ENCODE measurements at places on chromosomes 2 and 18.
A peak's percentile ranks its signal among the peaks of the same experiment; 100 is the strongest.

DNA sequence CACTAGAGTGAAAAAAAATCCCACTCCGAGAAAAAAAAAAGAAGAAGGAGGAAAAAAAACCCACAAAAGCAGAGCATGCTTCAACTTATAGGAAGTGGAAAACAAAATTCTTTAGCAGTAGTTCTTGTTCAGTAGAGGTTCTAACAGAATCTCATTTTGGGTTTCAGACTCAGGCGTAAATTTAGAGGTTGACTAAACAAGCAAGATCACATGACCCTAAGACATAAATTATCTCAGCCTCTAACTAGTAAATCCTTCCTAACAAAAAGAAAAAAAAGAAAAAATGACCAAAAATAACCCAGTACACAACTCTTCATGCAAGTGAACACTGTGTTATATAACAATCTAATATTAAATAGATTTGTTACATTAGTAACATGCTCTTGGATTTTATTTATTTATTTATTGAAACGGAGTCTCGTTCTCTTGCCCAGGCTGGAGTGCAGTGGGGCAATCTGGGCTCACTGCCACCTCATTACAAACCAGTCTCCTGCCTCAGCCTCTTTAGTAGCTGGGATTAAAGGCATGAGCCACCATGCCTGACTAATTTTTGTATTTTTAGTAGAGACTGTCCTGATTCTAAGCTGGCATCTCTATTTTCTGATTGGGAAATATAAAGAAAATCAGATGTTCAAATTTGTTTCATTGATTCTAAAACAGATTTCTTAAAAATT, 35.4 kb downstream of the PPP4R3B start:
- peak; percentile 49 for DNase-seq

DNA sequence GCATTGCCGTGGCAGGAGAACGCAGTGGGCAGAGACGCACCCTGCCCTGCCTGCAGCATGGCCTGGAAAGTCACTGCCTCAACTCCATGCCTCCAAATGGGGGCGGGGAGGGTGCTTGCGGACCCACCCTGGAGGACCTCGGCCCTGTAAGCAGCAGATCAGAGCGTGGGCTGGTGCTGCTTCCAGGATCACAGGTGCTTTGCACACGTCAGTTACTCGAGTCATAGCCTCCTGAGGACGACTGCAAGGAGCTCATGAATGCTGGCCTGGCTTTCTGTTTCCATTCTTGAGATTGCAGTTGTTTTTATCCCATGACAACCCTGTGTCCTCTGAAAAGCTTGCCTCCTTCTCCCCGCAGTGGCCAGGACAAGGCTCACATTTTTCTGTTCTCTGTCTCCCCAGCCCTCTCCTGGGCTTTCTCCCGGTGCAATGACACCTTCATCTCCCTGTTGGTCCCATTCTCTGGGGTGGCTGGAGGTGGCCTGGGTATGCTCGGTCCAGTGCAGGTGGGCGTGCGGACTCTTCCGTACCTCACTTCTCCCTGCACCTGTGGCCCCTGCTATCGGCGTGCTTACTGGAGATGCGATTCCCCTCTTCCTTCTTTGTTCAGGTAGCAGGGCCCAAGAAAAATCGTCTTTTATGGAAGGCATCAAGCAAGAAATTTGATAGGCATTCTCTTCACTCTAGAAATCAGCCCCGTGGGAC, 208.0 kb downstream of the GBX2 start:
- DNase-seq = no peak

- no peak for DNase-seq
These were observed 158.0 kb downstream of the INHBB start for GRCh38 chr2:120503793-120504571.

DNA sequence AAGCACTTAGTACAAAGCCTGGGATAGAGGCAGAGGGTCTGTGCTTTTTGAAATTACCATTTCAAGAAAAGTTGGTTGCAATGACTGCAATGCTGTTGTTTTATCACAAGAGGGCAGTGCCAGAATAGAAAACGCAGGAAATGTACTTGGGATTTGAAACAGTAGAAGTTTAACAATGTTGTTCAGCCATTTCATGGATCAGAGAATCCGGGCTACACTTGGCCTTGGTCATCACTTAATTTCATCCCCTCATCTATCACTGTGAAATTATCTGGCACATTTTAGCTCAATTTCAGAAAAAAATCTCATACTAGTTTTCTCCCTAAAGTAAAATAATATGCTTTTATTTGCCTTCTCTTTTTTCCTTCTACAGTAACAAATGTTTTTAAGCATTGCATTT, 70.8 kb downstream of the RAPGEF4 start:
- DNase-seq = no peak

DNA sequence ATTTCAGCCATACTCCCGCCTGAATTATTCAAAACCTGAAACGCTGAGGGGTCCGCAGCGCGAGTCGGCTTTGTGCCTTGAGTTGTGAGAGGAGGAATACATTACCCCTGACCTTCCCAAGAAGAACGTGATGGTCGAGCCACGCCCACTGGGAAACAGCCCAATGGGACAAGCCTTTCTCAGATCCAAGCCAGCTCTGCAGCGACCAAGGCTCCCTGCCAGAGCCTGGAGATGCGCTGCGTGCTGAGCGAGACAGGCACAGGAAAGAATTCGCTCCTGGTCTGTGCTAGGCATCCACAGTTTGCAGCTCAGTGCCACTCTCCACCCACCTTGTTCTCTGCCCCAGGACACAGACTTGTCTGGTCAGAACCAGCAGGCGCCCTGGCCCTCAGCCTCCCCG, 74.1 kb upstream of the GLI2 start:
- DNase-seq = no peak

DNA sequence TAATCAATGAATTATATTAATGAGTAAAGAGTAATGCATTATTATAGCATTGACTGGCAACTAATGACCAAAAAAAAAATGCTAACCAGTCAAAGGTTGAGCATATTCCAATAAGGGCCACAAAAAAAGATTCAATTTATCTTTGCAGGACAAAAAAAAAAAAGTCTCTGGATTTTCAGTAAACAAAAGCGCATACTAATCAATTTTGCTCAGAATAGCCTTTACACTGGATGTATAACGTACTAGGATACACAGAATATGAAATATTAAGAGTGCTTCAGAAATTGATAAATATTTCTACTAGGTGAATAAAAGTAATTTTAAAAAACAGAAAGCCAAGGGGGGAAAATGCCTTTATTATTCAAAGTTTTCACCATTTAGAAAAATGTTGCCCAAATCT, 74.4 kb downstream of the NBAS start:
- no peak for DNase-seq

- DNase-seq = no peak
These were observed 94.0 kb downstream of the MYCN start for GRCh38 chr2:16034151-16034974.

- no peak for DNase-seq
These were observed 1.6 kb upstream of the ALKAL2 start for GRCh38 chr2:289362-290089.

GRCh38 chr2:198383392-198383791, 579.0 kb downstream of the PLCL1 start:
- peak; percentile 54 for DNase-seq

- peak; percentile 22 for DNase-seq
These were observed 986.7 kb upstream of the CDH2 start for GRCh38 chr18:29163596-29163995.

DNA sequence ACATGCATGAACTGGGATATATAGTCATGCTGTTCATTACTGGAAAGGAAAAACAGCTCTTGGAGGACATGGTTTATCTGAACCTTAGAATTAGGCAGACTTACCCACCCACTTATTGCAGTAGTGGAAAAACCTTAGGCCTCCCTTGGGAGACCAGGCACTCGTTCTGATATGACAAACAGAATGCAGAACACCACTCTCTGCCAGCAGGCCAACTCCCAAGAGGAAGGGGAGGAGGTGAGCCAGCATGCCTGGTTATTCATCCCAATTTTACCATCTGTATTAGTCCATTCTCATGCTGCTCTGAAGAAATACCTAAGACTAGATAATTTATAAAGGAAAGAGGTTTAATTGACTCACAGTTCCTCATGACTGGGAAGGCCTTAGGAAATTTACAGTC, 17.5 kb downstream of the C18orf63 start:
- DNase-seq = no peak

DNA sequence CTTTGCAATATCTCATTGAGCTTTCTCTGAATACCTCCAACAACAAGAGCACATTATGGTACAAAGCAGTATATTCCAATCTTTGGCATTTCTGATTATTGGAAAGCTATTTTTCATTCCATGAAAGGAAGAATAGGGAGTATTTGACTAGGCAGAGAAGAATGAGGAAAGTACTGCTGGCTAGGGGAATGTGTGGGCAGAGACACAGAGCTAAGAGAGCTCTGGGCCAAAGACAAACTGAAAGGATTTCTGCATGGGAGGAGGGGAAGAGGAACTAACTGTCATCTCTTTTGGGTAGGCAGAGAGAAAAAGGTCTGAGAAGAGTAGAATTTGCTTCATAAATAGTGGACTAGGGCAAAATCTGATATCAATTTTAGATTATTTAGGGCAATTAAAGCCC, 150.8 kb downstream of the CCDC85A start:
- DNase-seq = peak; percentile 31

DNA sequence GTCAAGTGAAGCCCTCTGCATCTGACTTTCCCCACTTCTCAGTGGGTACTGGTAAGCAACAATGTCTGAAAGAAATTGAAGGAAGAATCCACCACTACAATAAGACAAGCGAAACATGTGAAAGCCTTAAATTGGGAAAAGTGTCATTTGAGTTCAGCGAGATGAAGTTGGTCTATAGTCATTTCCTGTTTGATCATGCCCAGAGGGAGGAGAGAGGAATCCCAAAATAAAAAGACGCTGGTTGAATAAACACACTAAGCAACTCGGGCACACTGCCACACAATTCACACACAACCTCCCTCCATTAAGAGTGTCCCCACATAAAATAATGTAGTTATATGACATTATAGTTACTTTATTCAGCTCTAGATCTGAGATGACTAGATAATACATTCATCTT, 166.1 kb downstream of the CBLN2 start:
- no peak for DNase-seq

- no peak for DNase-seq
These were observed 352.7 kb upstream of the CDH2 start for GRCh38 chr18:28529644-28530043.

DNA sequence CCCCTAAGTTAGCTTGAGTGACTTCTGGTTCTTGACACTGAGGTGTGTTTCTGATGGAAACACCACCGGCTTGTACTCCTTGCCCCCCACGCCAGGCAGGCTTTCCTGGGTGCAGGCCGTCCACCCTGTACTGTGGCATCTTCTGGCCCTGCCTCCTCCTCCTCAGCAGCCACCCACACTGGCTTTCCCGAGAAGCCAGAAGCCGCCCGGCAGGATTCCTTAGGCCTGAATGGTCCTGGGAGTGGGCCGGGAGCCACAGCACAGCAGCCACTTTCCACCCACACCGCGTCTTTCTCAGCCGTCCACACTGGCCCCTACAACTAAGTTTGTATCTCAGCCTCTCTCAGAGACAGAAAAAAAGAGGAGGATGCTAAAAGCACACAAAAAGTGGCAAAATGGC, 2.1 kb upstream of the HSBP1L1 start:
- peak; percentile 40 for DNase-seq

GRCh38 chr2:9630117-9630735, 571 bp downstream of the YWHAQ start:
- DNase-seq = no peak

DNA sequence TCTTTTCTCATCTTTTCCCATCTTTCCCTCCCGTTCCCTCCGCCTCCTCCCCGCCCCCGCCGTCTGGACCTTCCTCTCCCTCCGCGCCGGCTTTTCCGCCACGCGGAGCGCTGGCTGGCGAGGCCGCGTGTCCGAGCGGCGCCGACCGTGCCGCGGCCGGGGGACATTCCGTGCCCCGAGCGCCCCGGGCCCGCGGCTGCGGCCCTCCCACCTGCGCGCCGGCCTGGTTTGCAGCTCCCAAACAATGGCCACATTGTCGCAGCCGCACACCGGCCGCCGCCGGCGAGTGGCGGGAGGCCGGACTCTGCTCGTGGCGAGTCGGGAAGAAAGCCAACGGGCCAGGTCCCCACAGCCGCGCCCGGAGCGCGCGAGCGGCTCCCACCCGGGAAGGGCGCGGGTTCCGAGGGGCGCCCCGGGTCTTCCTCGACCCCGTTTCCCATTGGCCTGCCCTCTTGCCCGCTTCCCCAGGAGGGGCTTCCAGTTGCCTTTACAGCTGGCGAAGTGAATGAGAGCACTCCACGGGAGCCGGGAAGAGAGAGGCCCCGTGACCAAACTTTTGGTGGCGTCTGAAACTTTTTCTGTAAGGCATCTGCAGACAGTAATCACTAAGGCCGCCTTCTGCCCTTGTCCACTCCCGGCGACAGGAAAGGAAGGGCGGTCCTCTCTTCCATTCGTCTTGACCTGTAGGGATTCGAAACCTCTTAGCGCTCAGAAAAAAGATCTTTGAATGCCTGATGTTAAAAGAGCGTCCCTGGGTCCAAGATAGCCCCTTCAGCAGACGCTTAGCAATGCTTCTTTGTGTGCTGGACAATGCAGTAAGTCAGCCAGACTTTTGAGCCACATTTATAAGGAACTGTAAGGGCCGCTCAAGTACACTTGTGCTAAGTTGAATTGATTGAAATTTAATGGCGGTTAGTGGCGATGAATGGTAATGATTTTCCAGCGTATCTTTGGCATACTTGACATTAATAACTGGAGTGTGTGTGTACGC, 6.2 kb downstream of the GLI2 start:
- no peak for DNase-seq

DNA sequence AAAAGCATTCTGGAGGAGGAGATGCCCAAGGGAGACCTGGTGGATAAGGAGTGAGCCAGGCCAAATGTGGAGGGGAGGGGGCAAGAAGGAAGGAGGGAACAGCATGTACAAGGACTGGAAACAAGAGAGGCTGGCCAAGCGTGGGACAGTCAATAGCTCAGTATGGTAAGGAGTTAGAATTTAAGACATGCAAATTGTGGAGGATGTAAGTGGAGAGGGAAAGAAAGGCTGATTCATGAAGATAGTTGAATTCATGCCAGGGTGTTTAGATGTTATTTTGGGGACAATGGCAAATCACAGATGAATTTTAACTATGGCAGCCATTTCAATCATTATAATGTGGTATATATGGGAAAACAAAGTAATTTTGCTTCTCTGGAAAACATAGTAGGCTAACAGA, 462.3 kb downstream of the MEIS1 start:
- peak; percentile 13 for DNase-seq

DNA sequence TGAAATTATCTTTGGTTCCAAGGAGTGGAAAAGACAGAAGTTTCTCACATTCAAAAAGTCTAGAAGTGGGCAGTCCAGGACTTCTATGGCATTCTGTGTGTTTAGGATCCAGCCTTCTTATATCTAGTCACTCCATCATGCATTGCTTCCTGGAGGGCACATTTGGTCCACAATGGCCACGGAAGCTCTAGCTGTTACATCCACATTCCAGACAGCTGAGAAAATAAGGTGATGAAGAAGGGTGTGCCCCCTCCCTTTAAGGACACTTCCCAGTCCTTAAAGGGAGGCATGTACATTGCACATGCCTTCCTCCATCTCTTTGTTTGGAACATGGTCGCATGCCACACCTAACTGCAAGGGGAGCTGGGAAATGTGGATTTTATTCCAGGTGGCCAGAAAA, 59.9 kb upstream of the BZW1 start:
- no peak for DNase-seq

DNA sequence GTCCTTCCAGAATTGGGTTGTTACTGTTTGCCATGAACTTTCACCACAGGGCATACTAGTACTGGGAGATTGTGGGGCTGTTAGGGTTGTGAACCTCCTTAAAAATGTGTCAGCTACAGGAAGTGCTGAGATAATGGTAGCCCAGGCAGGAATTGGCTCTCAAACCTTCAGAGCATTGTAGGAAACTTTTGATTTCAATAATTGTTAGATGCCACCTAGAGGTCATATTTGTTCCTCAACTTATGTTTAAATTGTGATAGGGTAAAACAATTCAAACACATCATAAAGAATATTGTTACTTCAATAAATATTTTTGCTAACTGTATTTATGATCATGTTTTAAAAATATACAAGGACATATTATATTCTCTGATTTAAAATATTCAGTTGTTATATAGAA, 594.6 kb downstream of the ADCYAP1 start:
- no peak for DNase-seq

Data from stromal cell of bone marrow (primary cell).